ENCODE measurements at places on chromosomes 3 and 15.

GRCh38 chr3:32315441-32315840 lies 76.2 kb upstream of the CMTM7 start:
- peaks cover 31% of the 10 kb centered on the region for H3K4me1 ChIP-seq
- no peak overlapping the region for H3K27ac ChIP-seq
- H3K4me3 ChIP-seq: no peak overlapping the region
- DNase-seq: no peak
- no peaks in the 10 kb centered on the region for H3K36me3 ChIP-seq

DNA sequence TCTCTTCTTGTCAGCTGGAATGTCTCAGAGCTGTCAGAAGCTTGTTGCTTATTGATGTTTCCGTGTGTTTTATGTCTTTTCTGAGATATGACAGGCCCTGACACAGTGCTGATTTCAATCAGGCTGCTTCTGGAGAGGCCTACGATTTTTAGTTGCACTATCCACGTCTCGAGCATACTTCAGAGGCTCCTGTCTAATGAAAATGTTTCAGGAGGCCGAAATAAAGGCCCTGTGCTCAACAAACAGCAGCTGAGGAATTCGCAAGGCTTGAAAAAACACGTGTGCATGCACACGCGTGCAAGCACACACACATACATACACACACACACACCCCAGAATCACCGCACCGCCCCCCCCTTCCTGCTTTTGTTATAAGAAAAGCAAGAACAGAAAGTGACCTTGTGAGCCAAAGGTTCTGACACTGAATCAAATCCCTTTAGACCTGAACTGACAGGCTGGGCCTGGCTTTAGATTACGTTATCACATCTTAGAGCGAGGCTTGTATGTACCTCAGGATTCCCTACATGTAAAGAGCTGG lies 296.6 kb downstream of the NR2F2 start:
- H3K27me3 ChIP-seq: no peaks in the 10 kb centered on the region
- no peak overlapping the region for H3K27ac ChIP-seq
- DNase-seq: no peak
- no peaks in the 10 kb centered on the region for H3K4me1 ChIP-seq

DNA sequence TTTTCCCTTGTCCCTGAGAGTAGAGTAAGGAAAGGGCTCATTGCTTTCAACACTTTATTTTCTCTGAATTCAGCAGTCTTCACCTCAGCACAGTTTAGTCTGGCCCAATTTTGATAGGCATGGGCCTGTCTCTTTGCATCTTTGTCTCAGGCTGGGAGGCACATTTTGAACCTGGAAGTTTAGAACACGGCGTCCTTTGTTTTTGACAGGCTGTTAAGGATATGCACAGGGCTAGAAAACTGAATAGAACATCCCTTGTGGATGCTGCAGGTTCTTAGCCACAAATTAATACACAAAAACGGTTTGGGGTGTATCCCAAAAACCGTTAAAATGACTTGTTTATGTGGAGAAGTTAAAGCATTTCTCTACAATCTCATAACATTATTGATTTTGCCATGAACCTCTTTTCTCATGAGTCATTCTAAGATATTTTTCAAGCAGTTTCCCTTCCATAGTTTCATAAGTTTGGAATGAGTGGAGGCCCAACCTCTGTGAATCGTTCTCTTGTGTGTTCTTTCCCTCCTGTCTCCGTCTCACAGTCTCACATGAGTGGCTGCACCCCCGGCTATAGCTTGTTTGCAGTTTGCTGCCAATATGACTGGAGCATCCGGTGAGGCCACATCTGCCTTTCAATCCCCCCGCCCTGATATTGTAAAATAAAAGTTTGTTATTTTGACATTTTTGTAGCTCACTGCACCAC lies 192.9 kb upstream of the EIF1B start:
- no peak overlapping the region for H3K4me3 ChIP-seq
- H3K36me3 ChIP-seq: no peaks in the 10 kb centered on the region
- DNase-seq: no peak
- H3K4me1 ChIP-seq: no peaks in the 10 kb centered on the region
- H3K27ac ChIP-seq: no peak overlapping the region

GRCh38 chr15:43406189-43406588 lies 35.3 kb downstream of the TUBGCP4 start:
- H3K27me3 ChIP-seq: no peaks in the 10 kb centered on the region
- no peak overlapping the region for H3K4me3 ChIP-seq
- no peak for DNase-seq
- peaks cover 87% of the 10 kb centered on the region for H3K36me3 ChIP-seq
- H3K27ac ChIP-seq: no peak overlapping the region

GRCh38 chr15:58427987-58428386 lies 3.8 kb upstream of the LIPC start:
- no peaks in the 10 kb centered on the region for H3K4me1 ChIP-seq
- no peak overlapping the region for H3K27ac ChIP-seq
- no peak overlapping the region for H3K4me3 ChIP-seq

GRCh38 chr3:85821130-85821756 lies 862.5 kb downstream of the CADM2 start:
- H3K27ac ChIP-seq: no peak overlapping the region
- H3K36me3 ChIP-seq: no peaks in the 10 kb centered on the region

DNA sequence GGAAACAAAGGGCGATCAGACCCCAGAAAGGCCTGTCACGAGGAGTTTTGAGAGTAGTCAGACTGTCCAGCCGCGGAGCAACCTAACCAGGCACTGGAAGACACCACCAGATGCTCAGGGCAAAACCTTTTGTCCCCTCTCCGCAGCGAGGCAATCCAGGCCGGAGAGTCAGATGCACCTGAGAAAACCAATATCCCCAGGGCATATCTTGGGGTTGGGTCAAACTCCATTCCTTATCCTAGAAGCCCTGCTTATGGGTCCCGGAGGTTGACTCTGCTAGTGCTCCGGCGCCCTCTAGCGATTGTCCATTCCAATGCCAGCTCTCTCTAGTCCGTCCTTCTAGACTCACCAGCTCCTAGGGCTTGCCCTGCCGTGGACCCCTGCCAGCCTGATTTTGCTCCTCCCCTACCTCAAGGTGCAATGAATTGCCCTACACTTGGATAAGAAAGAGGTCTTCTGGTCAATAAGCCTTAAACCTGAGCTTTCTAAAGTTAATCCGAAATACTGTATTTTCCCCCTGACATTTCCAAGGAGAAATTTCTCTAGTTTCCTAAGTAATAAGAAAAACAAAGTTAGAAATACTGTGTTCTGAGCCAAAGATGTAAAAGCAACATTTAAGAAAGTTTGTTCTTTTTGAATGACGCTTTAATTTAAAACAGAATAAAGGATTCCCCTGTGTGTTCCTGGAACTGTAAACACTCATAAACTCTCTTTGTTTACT lies 5.5 kb downstream of the CPNE4 start:
- H3K4me3 ChIP-seq: no peak overlapping the region
- peaks cover 21% of the 10 kb centered on the region for H3K4me1 ChIP-seq
- no peak overlapping the region for H3K27ac ChIP-seq
- H3K27me3 ChIP-seq: peaks cover 23% of the 10 kb centered on the region
- peak; percentile 98 for DNase-seq
- no peaks in the 10 kb centered on the region for H3K36me3 ChIP-seq

GRCh38 chr3:161035711-161036110 lies 69.4 kb downstream of the B3GALNT1 start:
- peaks cover 17% of the 10 kb centered on the region for H3K36me3 ChIP-seq
- H3K4me1 ChIP-seq: peaks cover 6% of the 10 kb centered on the region
- no peak overlapping the region for H3K27ac ChIP-seq
- H3K4me3 ChIP-seq: no peak overlapping the region

DNA sequence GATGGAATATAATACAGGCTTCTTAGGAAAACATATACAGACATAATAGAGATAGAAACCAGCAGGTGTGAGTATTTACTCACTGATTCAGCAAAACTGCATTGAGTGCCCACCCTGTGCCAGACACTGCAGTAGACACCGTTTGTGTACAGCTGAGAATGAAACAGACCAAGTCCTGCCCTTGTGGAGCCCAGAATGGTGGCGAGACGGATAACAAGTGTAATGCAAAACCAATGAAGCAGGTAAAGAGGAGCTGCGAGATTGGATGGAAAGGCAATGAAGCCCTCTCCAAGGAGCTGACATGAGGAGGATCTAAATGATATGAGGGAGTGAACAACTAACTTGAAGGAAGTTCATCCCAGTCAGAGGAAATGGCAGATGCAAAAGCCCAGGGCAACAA lies 256.4 kb downstream of the MEX3B start:
- DNase-seq: no peak
- no peak overlapping the region for H3K4me3 ChIP-seq
- peaks cover 24% of the 10 kb centered on the region for H3K4me1 ChIP-seq
- peak overlapping the region; percentile 14 for H3K27ac ChIP-seq
- no peaks in the 10 kb centered on the region for H3K27me3 ChIP-seq
- peaks cover 20% of the 10 kb centered on the region for H3K36me3 ChIP-seq
